SHP77 treated with DMSO at 0.1 percent for 48 hours (cell line): ENCODE measurements at places on chromosomes 16 and 17.

DNA sequence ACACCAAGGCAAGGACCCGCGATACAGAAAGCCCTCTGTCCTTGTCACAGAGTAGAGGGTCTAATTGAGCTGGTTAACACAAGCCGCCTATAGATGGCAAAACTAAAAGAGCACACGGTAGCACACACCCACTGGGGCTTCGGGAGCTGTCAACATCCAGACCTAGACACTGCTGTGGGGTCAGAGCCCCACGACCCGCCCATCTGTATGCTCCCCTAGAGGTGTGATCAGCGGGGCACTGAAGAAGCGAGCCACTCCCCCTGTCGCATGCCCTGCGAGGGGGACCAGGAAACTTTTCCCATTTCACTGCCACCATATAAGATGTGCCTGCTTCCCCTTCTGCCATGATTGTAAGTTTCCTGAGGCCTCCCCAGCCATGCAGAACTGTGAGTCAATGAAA, 1255.8 kb upstream of the CDH8 start:
- no peak for DNase-seq

DNA sequence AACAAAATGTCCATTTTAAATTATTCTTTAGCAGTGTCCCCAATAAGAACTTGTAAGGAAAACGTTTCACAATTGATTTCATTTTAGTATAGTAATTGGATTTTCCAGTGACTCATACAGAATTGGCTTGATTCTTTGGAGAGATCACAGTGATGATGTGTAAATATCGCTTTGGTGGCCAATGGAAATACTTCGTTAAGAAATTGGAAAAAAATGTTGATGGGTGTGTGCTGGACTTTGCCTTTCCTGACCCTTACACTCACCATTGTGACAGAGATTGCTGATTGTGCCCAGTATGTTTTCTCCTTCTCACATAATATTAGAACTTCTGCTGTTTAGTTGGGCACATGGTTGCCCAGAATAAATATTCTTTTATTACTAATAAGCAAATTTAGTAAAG, 7.4 kb upstream of the EFCAB13 start:
- no peak for DNase-seq

- DNase-seq: no peak
Observed at GRCh38 chr17:55089256-55089655, 120.7 kb downstream of the STXBP4 start.

DNA sequence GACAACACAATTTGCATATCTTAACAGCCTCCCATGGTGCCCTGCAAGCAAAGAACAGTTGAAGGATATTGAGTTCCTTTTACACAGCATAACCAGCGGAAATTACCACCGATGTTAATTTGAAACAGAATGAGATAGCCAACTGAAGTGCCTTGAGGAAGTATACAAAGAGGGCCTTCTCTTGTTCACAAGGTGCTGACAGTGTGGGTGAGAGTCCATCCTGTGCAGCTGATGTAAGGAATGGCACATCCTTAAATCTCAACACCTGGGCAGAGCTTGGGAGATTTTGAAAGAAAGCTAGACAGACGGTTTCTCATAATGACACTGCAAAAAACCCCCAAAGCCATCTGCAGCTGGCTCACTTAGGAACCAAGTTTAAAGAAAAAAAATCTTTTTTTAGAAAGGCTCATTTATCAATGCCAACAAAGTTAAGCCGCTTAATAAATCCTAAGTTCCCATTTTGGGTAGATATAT, 818.6 kb downstream of the KCNJ2 start:
- DNase-seq: no peak

GRCh38 chr16:16120382-16121184, 102.7 kb downstream of the ABCC6 start:
- peak; percentile 46 for DNase-seq

GRCh38 chr17:4919511-4920047, 12.5 kb upstream of the GP1BA start:
- DNase-seq: no peak

- no peak for DNase-seq
Observed at GRCh38 chr16:28179354-28179753, 32.4 kb downstream of the XPO6 start.

DNA sequence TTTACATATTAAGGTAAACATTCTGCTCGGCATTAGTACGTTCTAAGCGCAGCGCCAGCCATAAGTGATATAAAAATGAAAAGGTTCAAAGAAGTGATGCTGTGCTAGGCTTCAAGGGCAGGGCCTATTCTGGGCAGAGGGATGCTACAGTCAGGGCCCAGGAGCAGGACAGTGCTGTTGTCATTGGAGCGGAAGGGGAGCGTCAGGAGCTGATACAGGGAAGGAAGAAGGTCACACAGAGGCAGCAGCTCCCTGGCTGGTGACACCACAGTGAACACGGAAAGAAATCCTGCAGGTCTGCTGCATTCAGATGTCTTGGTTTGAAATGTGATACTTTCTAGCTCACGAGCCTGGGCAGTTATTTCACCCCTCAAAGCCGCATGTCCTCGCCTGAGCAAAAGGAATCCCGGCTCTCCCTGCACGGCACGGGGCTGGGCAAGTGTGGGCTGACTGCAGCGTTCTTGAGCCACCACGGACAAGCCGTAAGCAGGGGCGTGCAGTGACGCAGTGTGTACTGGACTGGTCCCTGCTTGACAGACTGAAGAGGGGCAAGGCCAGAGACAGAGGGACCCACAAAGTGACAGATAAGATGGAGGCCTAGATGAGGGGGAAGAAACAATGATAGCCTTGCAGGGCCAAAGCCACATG, 41.1 kb downstream of the ZCCHC14 start:
- no peak for DNase-seq

DNA sequence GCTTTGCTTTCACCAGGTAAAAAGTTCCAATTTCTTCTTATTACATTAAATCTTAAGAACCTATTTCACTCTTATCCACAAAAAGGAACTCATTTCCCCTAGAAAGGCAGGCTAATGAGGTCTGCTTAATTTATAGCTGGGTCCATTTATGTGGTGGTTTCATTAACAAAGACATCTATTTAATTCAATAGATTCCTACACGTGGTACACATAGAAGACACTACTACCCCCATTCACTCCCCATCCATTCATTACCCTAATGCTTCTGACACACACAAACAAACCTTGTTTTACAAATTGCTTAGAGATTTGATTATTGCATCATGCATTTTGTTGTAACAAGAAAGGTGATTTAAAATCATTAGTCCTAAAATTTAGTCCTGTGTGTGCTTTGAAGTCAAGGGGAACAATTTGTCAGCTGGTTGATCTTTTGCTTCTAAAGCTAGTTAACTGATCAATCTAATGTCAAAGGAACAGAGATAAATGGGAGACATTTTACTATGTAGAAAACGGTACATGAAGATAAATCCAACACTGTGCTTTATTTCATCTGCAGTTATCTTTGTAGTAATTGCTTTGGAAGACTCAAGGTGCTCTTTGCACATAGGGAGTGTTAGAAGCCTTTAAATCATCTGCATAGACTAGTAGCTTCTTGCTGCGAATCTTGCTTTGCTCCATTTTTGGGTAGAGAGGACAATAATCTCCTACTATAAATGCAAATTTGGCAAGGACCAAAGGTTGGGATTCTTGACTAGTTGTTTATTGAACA, 379.2 kb downstream of the CDH11 start:
- no peak for DNase-seq

- DNase-seq: peak; percentile 62
Observed at GRCh38 chr16:20348365-20349185, 3.9 kb downstream of the UMOD start.

GRCh38 chr16:71255721-71256120, 25.2 kb upstream of the HYDIN start:
- peak; percentile 8 for DNase-seq

DNA sequence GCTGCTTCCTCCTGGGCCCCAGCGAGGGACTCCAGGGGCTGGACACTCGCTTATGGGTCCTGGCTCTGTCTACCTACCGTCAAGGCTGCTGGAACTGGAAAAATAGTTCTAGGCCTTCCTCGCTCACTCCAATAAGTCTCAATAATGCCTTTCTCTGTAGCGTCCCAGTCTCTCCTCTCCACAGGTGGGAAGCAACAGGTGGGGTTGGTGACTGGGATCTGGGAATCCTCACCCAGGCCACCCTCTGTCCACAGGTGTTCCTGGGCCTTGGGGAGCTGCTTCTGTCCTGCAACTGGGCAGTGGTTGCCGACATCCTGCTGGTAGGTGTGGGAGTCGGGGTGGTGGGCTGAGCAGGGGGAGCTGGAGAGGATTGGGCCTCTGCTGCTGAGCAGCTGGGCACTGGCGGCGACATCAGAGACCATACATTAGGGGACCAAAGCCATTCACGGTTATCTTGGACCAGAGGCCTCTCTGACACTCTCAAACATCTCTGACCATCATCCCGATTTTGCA, 20.3 kb upstream of the SPNS2 start:
- DNase-seq: no peak

GRCh38 chr16:57185446-57185944, 344 bp downstream of the PSME3IP1 start:
- DNase-seq: no peak

DNA sequence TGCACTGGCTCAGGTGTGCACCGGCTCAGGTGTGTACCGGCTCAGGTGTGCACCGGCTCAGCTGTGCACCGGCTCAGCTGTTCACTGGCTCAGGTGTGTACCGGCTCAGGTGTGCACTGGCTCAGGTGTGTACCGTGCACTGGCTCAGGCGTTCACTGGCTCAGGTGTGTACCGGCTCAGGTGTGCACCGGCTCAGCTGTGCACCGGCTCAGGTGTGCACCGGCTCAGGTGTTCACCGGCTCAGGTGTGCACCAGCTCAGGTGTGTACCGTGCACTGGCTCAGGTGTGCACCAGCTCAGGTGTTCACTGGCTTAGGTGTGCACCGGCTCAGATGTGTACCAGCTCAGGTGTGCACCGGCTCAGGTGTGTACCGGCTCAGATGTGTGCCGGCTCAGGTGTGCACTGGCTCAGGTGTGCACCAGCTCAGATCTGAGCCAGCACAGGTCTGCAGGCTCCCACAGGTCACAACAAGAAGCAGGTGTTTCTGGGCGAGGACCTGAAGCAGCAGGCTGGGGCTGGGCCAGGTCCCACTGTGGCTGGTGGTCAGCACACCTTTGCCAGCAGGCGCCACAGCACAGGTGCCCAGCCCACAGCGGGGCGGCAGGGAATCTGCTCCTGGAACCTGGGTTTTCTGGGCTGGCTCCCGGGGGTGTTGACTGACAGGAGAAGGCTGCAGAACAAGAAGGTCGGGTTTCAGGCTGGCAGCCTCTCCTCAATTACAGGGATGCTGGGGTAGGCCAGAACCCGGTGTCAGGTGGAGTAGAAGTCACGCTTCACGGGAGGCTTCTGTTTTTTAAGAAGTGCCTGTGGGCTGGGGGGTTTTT, 17.2 kb downstream of the METRNL start:
- no peak for DNase-seq

DNA sequence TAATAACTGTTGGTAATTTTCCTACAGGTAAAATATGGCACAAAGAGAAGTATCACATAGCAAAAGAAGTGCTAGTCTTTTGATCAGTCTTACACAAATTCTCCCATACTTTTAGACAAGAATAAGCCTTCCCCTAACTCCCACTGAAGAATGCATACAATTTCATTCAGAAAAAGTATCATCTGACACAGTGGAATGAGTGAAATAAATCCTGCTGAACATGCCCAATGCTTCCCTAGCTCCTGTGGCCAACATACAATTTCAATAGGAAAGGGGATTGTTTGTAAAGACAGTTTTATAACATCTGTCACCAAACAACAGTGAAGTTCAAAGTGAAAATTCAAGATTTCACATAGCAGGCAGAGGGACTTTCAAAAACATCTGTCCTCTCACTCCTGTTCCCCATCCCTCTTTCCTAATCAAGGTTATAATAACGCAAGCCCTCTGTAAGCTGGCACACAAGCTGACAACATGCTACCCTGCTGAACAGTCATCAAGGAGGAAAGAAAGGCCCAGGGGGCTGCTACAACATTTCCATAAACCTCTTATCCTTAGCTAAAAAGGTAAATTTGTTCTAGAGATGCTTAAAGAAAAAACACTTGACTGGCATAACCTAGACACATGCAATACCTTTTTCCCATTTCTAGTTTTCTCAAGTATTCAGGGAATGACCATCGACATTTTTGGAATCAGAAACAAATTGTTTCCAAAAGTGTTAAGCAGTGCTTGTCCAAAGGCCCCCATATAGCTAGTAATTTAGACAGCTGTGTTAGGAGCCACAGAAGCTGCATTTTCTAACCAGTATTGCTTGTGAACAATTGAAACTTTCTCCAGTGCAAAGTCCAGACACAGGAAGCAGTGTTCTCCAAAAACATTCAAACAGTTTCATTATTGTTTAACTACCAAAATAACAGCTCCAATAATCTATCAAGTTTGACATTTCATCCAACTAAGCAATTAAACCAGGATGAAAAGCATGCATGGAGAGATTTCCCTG, 11.5 kb upstream of the RFFL start:
- no peak for DNase-seq

- DNase-seq: peak; percentile 46
Observed at GRCh38 chr16:57619606-57620334, 8.7 kb upstream of the ADGRG1 start.

GRCh38 chr16:57640612-57641011, 12.2 kb downstream of the ADGRG1 start:
- no peak for DNase-seq

DNA sequence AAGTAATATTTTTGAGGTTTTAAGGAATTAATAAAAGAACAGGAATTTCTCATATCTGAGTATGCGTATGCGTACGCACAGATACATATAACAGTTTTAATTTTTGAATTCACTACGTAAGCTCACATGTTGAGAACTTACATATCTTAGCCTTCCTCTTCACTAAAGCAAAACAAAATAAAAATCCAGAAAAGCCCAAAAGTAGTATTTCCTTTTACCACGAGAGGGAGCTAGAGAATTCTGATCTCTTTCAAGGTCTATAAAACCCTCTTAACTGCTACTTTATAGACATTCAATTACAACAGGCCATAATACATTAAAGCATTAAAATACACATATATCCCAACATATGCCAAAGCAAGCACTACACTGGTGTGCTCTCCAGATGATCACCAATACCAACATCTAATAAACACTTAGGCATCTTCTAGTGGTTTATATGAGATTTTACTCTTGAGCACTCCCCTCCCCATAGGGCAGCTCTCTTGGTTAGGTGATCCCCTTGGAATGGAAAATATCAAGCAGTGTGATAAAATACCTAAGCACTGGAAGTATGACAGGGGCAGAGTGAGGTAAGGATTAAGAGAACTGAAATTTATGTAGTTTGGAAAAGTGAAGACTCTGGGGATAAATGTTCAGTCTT, 94.0 kb downstream of the SKAP1 start:
- DNase-seq: peak; percentile 74

- DNase-seq: no peak
Observed at GRCh38 chr16:1831186-1832075, 4.4 kb downstream of the FAHD1 start.

DNA sequence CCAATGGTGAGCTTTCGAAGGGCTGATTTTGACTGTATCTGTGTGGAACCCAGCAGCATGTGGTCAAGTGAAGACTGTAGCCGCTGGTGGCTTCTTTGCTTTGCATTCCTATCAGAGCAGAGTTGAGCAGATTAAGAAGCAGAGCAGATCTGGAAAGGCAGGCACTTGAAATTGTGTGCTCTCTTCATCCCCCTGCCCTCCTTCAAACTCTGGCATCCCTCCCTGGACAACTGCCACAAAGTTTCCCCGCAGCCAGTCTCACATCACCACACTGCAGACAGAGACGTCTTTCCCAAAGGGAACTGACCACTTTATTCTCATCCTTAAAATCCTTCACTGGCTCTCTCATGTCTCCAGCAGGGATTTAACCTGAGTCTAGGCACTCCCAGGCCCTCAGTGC, 237.1 kb upstream of the DYNLRB2 start:
- no peak for DNase-seq

- no peak for DNase-seq
Observed at GRCh38 chr16:75188832-75189477, 18.0 kb downstream of the CTRB2 start.

GRCh38 chr17:51580869-51581268, 320.5 kb downstream of the UTP18 start:
- DNase-seq: no peak
